ENCODE measurements at places on chromosomes 4 and X. TPM values are rescaled to one million over a fixed set of nuclear protein-coding genes. Genes with fewer than 3 reads are reported as not detected.
A peak's percentile ranks its signal among the peaks of the same experiment; 100 is the strongest.

SLITRK4 gene
- total RNA-seq: not detected

DNA sequence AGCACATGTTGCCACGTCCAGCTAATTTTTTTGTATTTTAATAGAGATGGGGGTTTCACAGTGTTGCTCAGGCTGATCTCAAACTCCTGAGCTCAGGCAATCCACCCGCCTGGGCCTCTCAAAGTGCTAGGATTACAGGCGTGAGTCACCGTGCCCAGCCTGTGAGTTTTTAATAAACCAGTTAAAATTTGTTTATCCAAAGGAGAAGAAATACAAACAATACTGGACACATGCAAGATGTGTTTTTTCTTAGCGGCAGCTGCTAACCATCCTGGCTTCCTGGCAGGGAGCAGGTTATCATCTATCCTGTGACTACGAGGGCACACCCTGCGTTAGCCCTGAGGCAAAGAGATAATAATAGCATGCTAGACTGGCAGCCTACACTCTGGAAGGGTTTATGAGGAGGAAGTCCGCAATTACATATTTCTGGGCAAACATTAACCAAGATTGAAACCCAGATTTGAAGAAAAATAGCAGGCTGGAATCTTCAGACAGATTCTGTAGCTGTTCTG is 191.4 kb downstream of the SPRY1 start:
- ATAC-seq: no peak

YIPF7 gene
- total RNA-seq: 0.34 TPM

DNA sequence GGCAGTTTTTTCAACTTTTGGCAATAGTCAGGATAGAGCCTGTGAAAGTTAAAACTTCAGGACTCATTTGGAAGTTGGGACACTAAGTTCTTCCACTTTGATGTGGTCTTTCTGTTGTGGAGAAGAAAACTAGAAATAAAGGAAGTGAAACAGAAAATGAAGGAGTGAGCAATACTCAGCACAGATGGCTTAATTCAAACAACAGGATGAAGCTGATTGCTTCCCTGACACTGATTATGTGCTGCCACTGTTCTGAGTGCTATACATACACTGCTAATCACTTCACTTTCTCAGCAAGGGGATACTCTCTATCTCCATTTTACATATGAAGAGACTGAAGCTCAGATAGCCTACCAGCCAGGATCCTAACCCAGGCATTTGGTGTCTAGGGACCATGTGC is 235.1 kb upstream of the CPEB2 start:
- peak; percentile 40 for ATAC-seq

- peak; percentile 79 for ATAC-seq
Measured at GRCh38 chr4:176436293-176436973, 116.7 kb downstream of the SPCS3 start.

AIMP1 gene
- 56.0 TPM for total RNA-seq

PCDH10 gene
- total RNA-seq: not detected

GRCh38 chr4:22532896-22533295 is 17.0 kb upstream of the ADGRA3 start:
- ATAC-seq: no peak

GRCh38 chr4:165926307-165926706 is 53.3 kb downstream of the TLL1 start:
- no peak for ATAC-seq

Data from activated T-helper 17 cell treated with anti-CD3 and anti-CD28 coated beads, Interleukin-2, amount 50 U/mL, for 72 hours (primary cell).